ENCODE measurements at places on chromosomes 13 and 19.
A peak's percentile ranks its signal among the peaks of the same experiment; 100 is the strongest.

- DNase-seq = no peak
Observed at GRCh38 chr19:18418029-18418482, 1.1 kb upstream of the SSBP4 start.

- DNase-seq = no peak
Observed at GRCh38 chr13:112005925-112006324, 61.0 kb upstream of the SOX1 start.

DNA sequence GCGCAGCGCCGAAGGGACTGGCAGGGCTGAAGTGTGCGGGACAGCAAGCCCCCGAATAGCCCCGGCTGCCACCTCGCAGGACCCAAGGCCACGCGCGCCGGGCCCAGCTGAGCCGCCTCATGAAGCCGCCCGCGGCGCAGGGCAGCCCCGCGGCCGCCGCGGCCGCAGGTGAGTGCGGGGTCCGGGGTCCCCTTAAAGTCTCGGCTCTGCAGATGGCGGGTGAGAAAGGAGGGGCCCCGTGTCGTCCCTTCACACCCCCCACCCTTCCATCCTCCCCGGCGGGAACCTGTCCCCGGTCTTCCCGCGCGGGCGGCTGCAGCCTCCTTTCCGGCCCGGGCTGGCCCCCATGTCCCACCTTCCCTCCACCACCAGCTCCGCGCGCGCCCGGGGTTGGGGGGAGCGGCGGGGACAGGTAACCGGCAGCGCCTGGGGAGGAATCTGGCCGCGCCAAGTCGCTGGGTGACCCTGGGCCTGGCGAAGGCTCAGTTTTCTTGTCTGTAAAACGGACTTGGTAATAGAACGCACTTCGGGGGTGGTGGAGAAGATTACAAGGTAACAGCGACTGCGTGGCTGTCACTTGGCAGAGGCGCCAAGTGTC, 338 bp downstream of the RGCC start:
- no peak for DNase-seq

- DNase-seq = no peak
Observed at GRCh38 chr19:56642711-56643459, at the start of gene SMIM17. TSS of gene SMIM17 (plus strand) at chr19:56643159. CDS start at chr19:56645668, 2,509 bp downstream.

DNA sequence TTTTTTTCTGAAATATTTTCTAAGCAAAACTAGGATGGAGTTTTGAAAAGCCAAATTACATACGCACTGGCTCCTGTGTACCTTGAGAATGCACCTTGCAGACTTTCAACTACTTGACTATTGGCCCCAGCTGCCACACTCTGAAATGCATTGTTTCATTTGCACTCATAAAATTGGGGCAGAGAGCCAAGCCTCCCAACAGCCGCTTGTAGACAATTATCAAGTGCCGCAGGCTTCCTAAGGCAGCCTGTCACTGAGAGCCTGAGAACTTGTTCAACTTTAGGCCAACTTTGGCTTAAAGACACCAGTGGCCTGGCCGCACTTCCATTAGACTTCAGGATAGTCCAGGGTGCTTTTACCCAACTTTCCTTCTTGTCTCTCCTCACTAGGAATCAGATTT, 115.7 kb upstream of the STARD13 start:
- DNase-seq = no peak

GRCh38 chr13:24747248-24748060, 16.5 kb upstream of the RNF17 start:
- no peak for DNase-seq

DNA sequence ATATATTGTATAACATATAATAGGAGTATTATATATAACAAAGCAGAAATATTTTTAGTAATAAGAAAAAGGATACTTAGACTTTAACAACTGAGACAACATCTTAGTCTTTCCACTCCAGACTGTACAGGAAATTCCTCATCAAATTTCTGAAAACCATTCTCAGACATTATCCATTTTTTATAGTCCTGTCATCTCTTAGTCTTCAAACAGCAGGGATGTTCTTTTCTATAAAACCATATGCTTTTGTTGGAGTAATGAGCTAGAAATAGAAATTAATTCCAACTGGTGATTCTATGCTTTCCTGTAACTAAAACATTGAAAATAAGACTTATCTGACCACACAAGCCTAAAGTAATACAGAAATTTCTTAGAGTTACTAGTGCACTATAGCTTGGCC, 82.2 kb upstream of the CSNK1A1L start:
- no peak for DNase-seq

GRCh38 chr13:26050568-26051230, 1.1 kb downstream of the SHISA2 start:
- DNase-seq = no peak

GRCh38 chr19:17289489-17289888, 7.8 kb downstream of the ANKLE1 start:
- peak; percentile 74 for DNase-seq

- peak; percentile 71 for DNase-seq
Observed at GRCh38 chr13:112510002-112510780, 77.8 kb downstream of the TUBGCP3 start.

DNA sequence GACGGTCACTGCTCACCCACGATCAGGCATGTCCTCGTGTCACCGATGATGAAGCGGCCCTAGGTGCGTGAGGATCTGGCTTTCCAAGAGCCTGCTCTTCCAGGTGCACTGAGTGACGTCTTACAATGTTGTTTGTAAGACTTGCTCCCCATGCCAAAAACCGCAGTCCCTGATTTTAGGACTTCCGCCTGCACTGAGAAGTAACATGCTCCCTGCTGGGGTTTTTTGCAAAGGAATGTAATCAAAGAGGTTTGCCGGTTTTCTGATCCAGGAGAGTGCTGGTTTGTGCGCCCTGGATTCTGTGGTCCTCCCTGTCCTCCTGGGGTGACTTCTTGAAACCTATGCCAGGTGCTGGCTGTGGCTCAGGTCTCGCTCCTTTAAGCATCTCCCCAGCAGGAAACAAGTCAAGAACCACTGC, 38.8 kb downstream of the MYO9B start:
- no peak for DNase-seq

- no peak for DNase-seq
Observed at GRCh38 chr13:91154558-91155353, 192.7 kb upstream of the MIR17HG start.

- DNase-seq = no peak
Observed at GRCh38 chr13:30523211-30523610, 57.5 kb upstream of the HMGB1 start.

DNA sequence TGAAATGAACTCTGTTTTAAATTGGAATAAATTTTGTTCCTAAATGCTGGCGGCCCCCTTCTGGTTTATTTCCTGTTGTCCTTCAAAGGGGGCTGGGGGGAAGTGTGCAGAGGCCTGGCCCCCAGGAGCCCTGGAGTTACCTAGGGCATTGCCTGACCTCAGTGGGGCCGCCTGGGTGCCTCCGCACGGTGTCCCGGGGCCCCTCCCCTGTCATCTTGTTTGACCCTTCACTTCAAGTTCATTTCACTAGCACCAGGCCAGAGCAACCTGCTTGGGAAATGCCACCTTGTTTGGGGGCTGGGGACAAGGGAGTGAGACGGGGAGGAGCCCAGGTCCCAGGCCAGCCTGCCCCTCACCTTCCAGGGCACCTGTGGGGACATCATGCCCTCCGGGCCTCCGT, 11.9 kb upstream of the GNA15 start:
- no peak for DNase-seq

DNA sequence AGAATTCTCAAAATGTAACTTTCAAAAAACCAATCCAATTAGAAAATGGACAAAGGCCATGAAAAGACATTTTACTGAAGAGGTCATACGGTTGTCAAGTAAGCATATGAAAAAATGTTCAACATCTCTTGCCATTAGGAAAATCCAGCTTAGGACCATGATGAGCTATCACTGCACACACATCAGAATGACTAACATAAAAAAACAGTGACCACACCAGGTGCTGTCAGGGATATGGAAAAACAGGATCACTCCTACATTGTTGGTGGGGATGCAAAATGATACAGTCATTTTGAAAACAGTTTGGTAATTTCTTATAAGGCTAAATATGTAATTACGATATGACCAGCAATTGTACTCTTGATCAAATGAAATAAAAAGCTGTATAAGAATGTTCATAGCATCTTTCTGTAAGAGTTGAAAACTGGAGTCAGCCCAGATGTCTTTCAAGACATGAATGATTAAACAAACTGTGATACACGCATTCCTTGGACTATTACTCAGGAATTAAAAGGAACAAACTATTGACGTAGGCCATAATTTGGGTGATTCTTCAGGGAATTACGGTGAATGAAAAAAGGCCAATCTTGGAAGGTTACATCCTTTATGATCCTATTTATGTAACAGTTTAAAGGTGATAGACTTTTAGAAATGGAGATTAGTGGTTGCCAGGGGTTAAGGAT, 26.9 kb upstream of the RCBTB2 start:
- DNase-seq = no peak

DNA sequence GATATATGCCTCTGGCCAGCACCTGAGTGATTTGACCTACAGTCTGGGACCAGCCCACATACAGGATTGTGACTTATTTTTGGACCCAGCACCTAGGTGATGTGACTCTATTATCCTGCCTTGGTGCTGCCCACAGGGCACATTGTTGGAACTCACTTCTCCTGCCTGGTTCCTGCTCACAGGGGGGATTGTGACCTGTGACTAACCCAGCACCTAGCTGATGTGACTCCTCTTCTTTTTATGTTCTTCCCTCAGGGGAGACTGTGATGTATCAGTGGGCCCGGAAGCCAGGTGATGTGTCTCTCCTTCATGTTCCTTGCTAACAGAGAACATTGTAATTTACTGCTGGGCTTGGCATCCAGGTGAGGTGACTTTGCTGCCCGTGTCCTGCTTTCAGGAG, 63.0 kb upstream of the ZNF724 start:
- no peak for DNase-seq

- no peak for DNase-seq
Observed at GRCh38 chr19:16200038-16201010, 2.6 kb downstream of the AP1M1 start.

DNA sequence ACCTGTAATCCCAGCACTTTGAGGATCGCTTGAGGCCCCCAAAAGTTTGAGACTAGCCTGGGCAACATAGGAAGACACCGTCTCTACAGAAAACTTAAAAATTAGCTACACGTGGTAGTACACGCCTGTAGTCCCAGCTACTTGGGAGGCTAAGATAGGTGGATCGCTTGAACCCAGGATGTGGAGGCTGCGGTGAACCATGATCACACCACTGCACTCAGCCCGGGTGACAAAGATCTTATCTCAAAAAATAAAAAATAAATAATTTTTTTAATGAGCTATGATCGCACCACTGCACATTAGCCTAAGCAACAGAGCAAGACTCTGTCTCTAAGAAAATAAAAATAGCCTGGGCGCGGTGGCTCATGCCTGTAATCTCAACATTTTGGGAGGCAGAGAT, 6.6 kb downstream of the RCBTB2 start:
- DNase-seq = no peak

GRCh38 chr13:43122791-43123190, 99.4 kb downstream of the DNAJC15 start:
- DNase-seq = no peak

- peak; percentile 43 for DNase-seq
Observed at GRCh38 chr19:39843919-39844793, 2.0 kb downstream of the FBL start.

DNA sequence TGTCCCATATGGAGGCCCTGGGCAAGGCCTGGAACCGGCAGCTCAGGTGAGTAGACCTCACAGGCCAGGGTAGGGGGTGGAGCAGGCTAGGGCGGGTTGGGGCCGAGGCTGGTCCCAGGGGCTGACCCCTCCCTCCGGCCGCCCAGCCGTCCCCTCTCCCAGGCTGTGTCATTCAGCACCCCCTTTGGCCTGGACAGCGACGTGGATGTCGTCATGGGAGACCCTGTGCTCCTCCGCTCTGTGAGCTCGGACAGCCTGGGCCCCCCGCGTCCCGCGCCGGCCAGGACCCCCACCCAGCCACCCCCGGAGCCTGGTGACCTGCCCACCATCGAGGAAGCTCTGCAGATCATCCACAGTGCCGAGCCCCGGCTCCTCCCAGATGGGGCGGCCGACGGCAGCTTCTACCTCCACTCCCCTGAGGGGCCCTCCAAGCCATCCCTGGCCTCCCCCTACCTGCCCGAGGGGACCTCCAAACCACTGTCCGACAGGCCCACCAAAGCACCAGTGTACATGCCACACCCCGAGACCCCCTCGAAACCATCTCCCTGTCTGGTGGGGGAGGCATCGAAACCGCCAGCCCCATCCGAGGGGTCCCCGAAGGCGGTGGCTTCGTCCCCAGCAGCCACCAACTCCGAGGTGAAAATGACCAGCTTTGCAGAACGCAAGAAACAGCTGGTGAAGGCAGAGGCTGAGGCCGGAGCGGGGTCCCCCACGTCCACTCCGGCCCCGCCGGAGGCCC, 16.0 kb downstream of the CAMSAP3 start:
- no peak for DNase-seq

DNA sequence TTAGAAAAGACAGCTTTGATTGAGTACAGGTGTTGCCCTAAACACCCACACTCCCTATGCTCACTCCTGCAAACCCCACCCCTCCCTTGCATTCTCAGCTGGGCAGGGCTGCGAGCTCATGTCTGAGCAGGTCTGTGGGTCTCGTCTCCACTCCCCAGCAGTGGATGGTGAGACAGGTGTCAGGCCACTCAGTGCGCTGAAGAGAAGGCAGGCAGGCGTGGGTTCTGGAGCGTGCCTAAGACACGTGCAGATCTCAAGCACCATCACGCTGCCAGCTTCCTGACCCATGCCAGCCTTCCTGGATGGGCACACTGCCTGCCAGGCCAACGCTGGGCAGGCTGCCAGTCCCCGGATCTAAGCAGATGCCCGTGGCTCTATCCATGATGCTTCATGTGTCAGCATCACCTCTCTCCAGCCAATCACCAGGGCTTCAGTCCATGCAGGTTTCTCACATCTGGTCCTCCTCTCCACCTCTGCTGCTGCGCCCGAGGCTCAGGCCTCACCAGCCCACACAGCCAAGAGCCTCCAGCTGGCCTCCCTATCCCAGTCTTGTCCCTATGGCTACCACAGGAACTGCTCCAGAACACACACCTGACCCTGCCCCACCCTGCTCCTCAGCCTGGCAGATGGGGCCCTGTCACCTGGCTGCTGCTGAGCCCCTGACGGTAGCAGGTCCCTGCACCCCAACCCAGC, 42.6 kb downstream of the EPS15L1 start:
- no peak for DNase-seq

- no peak for DNase-seq
Observed at GRCh38 chr19:18634612-18635297, 2.1 kb upstream of the KLHL26 start.

DNA sequence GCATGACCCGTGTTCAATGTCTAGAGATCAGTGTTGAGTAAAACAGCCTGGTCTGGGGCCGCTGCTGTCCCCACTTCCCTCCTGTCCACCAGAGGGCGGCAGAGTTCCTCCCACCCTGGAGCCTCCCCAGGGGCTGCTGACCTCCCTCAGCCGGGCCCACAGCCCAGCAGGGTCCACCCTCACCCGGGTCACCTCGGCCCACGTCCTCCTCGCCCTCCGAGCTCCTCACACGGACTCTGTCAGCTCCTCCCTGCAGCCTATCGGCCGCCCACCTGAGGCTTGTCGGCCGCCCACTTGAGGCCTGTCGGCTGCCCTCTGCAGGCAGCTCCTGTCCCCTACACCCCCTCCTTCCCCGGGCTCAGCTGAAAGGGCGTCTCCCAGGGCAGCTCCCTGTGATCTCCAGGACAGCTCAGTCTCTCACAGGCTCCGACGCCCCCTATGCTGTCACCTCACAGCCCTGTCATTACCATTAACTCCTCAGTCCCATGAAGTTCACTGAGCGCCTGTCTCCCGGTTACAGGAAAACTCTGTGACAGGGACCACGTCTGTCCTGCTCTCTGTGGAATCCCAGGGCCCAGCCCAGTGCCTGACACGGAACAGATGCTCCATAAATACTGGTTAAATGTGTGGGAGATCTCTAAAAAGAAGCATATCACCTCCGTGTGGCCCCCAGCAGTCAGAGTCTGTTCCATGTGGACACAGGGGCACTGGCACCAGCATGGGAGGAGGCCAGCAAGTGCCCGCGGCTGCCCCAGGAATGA, 1.5 kb upstream of the CEACAM5 start:
- DNase-seq = no peak

Measured in renal pelvis (tissue), 12 donors.